ENCODE measurements at places on chromosomes 1 and 21.

DNA sequence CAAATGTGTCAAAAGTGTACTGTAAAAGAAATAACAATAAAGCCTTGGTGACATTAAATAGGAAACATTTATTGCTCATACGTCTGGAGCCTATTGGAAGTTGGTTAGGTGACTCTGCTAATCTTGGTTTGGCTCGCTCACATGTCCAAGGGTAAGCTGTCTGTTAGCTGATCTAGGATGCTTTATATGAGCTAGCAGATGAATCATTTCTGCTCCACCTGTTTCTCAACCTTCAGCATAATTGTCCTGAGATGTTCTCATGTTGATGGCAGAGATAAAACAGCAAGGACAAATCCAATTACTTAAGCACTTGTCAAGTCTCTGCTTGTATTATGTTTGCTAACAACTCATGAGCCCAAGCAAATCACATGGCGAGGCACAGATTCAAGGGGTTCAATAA is 56.0 kb upstream of the CD53 start:
- DNase-seq = no peak

DNA sequence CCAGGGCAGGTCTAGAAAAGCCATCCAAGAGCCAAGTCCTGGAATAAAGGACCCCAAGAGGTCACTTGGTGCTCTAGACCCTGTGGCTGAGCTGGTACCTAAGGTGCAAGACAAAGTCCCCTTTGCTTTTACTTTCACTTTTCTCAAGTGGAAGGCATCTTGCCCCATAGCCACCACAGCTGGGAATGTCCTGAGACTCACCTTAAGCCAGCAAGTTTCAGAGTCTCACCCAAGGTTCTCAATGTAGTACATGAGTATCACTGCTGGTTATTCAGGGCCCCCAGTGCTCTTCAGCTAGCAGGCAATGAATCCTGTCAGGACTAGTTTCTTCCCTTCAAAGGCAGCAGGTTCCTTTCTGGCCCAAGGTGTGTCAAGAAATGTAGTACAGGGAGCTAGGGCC is 67.5 kb downstream of the UROD start:
- no peak for DNase-seq

GRCh38 chr1:220526294-220526693 is 1.6 kb upstream of the MARK1 start:
- no peak for DNase-seq

GRCh38 chr1:16046842-16047241 is 3.3 kb downstream of the CLCNKB start:
- no peak for DNase-seq

DNA sequence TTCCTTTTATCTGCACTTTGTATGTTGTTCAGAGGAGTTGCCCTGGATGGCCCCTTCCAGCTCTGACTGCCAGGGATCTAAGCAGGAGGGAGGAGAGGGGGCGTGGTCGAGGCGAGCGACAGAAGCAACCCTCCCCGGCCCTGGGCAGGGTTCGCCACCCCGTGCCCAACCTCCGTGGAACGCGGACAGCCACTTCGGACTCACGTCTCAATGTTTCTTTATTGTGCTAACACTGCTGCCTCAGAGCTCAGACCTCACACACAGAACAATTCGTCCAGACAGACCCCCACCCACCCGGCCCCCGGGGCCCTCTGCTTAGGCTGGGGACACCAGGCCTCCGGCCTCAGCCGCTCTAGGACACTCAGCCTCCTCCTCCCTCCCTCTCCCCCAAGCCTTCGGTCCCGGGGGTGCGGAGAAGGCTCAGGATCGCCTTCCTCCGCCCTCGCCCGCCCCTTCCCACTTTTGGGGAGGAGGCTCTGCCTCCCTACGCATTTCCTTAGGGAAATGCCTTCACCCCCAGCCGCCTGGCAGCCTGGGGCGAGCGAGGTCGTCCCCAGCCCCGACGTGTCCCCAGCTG is 8.3 kb downstream of the VSIG8 start:
- peak; percentile 41 for DNase-seq

- DNase-seq = no peak
Observed at GRCh38 chr1:157700305-157700704, 264 bp downstream of the FCRL3 start.

DNA sequence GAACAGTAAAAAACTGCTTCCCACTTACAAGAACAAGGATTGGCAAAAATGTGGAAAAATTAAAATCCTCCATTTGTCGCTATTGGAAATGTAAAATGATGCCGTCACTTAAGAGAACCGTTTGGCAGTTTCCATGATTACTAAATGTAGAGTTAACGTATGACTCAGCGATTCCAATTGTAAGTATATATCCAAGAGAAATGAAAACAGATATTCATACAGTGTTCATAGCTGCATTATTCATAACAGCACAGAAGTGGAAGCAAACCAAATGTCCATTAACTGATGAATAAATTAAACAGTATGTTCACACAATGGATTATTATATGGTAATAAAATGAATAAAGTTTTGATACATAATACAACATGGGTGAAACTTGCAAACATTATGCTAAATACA is 971.0 kb downstream of the AMY1C start:
- DNase-seq = no peak

DNA sequence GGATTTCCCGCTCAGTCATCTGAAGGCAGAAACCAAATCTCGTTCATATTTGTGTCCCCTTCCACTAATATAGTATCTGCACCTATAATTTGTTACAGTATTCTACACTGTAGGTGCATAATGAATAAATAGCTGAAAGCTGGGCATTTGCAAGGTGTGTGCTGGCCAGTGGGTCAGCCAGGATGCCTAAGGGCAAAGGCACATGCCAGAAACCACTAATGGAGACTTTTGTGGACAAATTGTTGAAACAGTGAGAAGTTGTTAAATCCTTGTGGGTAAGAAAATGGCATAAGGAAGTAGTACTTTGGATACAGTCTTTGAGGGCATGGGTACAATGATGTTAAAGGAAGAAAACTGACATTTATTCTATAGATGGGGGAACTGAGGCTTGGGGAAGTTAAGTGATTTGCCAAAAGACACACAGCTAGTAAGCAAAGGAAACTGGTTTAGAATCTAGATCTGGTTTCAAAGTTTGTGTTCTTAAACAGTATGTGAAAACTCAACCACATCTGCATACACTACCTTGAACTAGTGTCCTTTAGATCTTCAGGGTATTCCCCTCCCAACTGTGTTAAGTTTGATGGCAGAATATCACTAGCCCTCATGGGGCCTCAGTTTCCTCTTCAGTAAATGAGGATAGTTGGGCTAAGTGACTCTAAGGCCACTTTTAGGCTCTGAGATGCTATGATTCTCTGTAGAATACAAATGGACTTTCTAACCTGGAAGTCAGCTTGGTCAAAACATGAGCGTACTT is 26.5 kb upstream of the LRRC8C start:
- no peak for DNase-seq

DNA sequence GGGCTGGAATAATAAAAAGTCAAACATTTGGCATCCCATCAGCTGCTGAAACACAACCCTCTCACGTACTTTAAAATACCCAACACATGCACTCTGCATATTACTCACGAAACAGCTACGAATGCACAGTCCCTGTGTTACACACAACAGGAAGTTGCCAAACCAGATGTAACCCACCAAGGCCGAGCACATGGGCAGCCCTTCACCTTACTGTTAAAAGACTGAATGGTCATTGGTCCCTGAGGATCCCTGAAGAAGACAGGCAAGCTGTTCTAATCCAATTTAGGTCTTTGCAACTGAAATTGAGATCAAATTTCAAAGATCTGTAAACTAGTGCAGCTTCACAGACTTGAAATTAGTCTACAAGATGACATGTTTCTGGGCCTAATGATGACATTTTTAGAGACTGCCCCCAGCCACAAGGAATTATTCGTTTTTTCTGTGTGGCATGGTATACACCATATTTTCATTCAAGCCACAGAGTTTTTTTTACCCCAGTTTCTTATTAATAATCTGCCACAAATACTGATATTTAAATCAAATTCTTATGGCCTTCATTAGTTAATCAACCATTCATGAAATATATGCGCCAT is 25.6 kb upstream of the IER5 start:
- no peak for DNase-seq

GRCh38 chr1:162498496-162498810 is 835 bp downstream of the UHMK1 start:
- DNase-seq = no peak

DNA sequence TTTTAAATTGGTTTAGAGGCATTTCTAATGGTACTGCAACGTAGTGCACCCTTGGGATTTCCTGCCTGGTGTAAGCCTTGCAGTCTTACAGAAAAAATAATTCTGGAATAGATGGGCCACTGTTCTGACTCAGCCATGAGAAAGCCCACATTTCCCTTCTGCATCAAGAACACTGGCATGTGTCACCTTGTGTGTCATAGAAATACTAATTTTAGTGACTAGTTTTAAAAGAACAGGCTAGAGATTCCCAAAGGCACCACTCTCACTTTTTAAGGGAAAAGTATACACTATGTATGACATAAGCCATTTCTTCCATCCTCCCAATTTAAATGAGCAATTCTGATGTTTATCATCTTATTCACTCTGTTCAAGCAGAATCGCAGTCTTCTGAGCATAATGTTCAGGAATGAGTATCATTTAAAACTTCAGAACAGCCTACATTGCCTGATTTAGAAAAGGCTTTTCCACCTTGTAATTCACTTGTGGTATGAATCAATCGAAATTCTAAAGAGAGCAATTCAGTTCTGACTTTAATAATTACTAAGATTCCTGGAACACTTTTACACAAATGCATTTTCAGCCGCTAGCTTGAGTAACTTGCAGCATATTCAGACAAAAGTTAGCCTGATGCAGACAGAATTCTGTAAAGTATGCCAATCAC is 18.8 kb downstream of the RGS13 start:
- no peak for DNase-seq

DNA sequence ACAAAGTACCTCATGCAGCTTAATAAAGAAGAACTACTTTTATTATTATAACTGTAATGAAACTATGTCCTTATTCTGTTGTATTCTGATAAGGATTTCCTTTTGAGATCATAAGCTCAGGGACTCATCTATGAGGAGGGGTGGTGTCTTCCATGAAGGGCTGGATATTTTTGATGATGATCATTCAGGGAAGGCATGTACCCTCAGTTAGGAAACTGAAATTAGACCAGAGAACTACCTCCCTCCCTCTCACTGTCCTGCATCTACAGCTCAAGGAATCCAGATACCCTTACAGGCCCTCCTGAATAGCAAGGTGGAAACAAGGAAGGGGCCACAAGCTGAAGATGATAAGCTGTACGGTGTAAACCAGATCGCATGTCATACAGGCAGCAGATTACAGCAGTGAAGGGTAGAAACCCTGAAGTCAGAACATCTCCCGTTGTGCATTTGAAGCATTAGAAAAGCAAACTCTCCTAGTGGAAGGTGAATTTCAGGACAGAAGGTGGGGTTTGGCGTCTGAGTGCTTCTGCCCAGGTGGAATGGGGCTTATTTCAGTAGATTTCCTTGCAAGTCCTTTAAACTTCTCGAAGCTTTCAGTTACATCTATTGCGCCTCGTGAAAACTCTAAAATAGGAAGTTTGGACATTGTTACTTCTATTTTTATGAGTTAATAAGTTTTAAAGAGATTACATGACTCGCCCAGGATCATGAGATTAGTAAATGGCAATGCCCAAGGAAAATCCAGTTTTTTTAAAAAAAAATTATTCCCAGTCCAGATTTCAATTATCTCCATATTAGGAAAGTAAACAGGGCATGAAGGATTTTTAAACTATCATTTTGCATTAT is 101.1 kb upstream of the HNRNPU start:
- DNase-seq = no peak

GRCh38 chr21:32733356-32733755 is 5.5 kb upstream of the SYNJ1 start:
- DNase-seq = no peak

DNA sequence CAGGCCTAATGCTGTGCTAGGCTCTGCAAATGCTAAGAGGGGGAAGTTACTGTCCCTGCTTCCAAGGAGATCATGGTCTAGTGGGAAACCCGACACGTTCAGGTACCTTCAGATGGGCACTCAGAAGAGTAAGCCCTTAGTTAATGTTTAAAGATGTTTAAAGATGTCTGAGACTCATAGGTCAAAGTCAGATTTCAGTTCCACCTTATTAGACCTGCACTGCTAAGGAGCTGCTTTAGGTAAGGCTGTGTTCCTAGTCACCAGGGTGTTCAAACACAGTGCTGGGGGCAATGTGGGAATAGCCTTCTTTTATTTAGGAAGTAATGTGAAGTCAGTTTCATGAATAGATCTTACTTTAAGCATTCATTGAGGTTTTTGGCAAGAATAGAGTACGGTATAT is 3.8 kb upstream of the RUSC1 start:
- DNase-seq = no peak

- no peak for DNase-seq
Observed at GRCh38 chr21:39721885-39722284, 23.1 kb upstream of the IGSF5 start.

GRCh38 chr1:10457875-10458274 is 8.0 kb downstream of the CORT start:
- DNase-seq = no peak

DNA sequence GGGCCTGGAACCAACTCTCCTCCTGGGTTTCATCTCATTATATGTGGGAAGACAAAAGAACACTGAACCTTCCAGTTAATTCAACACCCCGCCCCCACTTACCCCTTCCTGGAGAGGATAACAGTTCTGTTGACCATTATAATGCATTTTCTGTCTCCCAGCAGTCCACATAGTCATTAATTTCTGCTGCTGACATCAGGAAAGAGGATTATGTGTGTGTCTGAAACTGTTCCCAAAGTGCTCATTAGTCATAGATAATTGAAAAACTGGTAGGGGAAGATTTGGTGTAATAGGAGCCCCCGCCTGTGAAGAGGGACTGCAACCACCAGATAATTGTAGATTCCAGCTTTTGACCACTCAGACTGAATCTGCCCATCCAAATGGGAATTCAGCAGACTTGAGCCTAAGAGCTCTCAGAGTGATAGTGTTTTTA is 208.7 kb downstream of the FGGY start:
- DNase-seq = no peak

- DNase-seq = peak; percentile 80
Observed at GRCh38 chr21:44454747-44455523, at the start of gene LRRC3. LRRC3 (plus strand) TSS chr21:44455510; CDS start chr21:44456645, 1,135 bp downstream.

DNA sequence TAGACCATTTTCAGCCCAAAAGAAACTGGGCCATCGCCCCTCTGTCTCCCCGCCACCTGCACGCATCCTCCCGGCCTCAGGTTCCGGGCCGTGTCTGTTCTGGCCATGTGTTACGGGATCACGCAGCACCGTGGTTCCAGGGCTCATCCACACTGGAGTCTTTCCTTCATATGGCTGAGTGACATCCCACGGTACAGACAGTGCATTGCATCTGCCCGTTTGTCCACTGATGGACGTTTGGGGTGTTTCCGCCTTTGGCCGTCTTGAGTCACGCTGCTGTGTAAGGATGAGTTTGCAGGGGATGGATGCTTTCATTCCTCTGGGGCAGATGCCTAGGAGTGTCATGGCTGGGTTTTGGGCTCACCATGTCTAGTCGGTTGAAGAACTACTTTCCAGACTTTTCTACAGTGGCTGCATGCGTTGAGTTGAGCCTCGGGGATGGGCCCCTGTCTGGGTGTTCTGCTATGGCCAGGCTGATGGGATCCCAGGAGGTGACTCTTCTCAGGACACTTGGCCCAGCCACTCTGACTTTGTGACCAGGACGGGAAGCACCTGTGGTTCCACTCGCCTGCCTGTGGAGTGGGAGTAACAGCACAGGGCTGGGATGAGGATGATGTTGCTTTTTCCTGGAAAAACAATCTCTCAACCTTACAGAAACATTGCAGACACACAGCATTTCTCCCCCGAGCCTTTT is 16.8 kb downstream of the RRP1 start:
- DNase-seq = no peak

- DNase-seq = no peak
Observed at GRCh38 chr1:156600733-156601121, 552 bp downstream of the GPATCH4 start.
